ENCODE measurements at places on chromosomes 4 and X. TPM values are rescaled to one million over a fixed set of nuclear protein-coding genes. Genes with fewer than 3 reads are reported as not detected.

The SPON2 gene
- total RNA-seq = 4.8 TPM

The MGAT4D gene
- not detected for total RNA-seq

The CFI gene
- total RNA-seq = 1.6 TPM

The S100P gene
- total RNA-seq = 0.45 TPM

The BEND2 gene
- not detected for total RNA-seq

The RNF212 gene
- total RNA-seq = 2.4 TPM

The DCHS2 gene
- 0.58 TPM for total RNA-seq

The TRAM1L1 gene
- 4.5 TPM for total RNA-seq

The XPNPEP2 gene
- total RNA-seq = not detected

The ARHGEF6 gene
- total RNA-seq = 11.4 TPM

The HAND2 gene
- total RNA-seq = 22.7 TPM

The HDAC6 gene
- 82.5 TPM for total RNA-seq

The MAGEA4 gene
- total RNA-seq = not detected

The GRPR gene
- 0.52 TPM for total RNA-seq

The WDR17 gene
- 6.9 TPM for total RNA-seq

DNA sequence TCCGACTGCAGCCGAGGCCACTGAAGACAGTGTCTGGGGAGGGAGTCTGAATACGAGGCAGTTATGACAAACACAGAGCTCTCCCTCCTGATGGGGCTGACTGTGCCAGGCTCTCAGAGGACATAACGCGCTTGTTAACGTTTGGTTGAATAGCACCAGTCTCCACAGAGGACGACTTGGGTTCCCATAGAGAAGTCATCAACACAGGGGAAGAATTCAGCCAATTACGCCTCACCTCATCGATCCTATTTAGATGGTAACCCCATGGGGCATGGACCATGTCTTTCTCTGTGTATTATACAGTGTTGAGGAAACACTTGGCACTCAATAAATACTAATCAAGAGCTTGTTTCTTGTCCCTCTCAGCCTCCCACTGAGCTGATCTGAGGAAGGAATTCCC, 642.6 kb upstream of the LCORL start:
- DNase-seq = no peak

GRCh38 chr4:26893491-26893890, 32.9 kb downstream of the STIM2 start:
- DNase-seq = no peak

GRCh38 chr4:173405840-173406606, 7.1 kb upstream of the SCRG1 start:
- DNase-seq = no peak

DNA sequence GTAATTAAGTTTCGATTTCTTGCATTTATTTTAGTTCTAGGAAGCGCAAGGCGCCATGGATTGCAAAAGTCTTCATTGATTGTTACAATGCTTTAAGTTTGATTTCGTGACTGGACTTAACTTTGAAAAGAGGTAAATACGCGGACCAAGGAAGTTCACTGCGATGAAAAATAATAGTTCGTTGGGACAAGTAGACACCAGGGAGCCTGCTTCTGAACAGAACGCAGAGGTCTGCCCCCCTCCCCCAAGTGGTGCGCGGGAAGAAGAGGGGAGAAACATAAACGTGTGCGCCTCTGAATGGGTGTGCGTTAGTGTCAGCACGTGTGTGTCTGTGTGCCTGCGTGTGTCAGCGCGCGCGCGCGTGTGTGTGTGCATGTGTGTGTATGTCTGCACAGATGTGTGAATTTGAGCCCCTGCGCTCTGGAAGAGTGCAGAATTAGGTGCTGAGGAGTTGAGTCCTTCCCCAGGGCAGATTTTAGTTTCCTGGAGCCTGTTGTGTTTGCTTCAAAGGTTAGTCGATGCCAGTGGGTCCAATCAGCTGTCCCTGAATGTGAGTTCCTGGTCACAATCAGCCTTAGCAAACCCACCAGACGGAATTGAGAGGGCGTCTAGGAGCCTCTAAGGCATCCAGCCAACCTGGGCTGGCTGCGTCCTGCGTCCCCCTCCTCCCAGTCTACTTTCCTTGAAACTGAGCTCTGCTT, 5.8 kb upstream of the POU4F2 start:
- no peak for DNase-seq

- DNase-seq = peak; percentile 16
Measured at GRCh38 chrX:34341258-34341657, 209.1 kb upstream of the FAM47A start.

GRCh38 chrX:20498851-20499635, 232.3 kb upstream of the RPS6KA3 start:
- DNase-seq = no peak

- DNase-seq = no peak
Measured at GRCh38 chrX:24862343-24862742, 153.4 kb downstream of the ARX start.

GRCh38 chr4:140302151-140302859, 71.1 kb upstream of the SCOC start:
- no peak for DNase-seq

DNA sequence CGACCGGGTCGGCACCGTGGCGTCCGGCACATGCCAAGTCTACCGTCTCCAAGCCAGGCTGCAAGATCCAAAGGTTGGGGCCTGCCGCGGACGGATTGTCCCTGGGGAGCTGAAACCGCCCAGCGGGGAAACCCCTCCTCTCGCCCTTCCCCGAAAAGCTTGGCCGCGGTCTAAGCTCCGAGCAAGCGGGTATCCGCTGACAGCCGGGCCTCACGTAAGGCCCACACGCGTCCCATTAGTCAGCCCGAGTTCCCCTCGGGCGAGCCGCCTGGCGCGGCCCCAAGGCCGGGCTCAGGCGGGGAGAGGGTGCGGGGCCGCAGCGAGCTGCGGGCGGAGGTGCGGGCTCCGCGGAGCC, 6.8 kb upstream of the BCOR start:
- DNase-seq = no peak

DNA sequence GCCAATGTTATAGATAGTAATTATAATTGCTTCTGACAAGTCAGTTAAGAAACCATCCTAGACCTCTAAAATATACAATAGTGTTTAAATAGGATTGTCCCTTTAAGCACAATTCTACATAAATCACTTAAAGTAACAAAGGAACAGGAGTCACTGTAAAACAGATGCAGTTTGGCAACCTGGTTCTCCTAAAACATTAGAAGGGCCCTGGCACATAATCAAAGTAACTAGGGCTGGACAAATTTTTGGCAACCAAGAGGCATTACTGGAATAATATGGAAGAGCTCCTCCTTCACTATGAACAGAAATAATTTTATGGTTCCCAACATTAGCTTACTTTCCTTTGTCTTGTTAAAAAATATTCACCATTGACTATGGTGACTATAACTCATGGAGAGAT, 75.0 kb upstream of the CCDC160 start:
- no peak for DNase-seq

DNA sequence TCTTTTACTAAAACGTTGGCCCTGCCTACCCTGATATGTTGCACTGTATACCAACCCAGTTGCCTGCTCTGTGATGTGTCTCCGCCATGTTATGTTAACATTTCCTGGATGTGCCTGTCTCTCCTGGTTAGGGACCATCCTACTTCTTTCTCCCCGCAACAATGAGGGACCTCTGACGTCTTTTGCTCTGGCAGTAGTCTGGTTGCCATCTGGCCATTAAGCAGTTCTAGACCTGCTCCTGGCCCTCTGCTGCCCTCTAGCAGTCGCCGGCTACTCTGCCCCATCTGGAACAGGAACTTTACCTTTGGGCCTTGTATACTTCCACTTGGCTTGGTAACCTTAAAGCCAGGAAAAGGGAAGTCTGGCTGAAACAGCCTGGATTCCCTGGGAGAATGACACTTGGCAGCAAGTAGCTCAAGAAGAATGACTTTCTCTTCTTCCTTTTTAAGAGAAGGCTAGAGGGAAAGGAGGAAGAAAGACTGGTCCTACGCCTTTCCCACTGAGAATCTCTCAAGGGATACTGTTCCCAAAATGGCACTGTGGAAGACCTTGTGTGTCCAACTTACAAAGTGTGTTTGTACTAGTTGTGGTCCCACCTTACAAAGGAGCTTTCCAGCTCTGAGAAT, 63.5 kb downstream of the GPC3 start:
- DNase-seq = peak; percentile 22

- DNase-seq = no peak
Measured at GRCh38 chrX:154986826-154987575, 35.5 kb downstream of the F8 start.

- no peak for DNase-seq
Measured at GRCh38 chr4:185950891-185951290, 118.1 kb upstream of the TLR3 start.

DNA sequence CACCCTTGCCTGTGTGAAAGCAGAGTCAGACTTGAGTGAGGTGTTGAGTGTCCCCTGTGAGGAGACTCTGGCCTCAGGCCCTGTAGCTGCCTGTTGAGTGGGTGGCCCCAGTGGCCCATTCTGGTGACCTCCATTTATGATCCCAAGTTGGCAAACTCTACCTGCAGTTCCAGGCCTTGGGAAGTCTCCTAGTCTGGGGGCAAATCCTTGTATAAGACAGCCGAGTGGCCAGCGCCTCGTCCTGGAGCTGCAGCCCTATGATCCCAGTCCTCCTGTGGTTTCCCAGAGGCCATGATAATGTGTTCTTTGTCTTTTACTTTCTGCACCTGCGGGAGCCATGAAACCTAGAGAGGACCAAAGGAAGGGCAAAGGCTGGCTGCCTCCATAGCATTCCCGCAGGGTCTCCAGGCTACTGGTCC, 58.7 kb downstream of the NBDY start:
- DNase-seq = no peak

DNA sequence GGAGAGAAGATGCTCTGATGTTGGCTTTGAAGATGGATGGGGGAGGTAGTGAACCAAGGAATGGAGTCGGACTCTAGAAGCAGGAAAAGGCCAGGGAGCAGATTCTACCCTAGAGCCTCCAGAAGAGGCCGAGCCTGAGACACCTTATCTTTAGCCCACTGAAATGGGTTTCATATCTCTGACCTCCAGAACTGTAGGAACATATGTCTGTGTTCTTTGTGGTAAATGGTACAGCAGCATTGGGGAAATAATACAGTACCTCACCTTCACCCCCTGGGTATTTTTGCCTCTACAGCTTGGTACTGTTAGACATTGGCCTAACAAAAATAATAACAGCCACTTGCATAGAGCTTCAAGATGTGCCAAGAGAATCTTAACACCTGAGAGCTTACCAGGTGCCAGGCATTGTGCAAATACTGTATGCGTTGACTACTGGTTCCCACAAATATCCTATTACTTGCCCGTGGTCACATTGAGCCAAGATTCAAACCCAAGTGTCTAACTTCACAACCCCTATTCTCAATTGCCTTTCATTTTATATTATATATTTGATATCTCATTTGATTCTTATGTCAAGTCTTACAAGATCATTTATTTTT, 57.0 kb upstream of the PGM2 start:
- no peak for DNase-seq

GRCh38 chrX:49058794-49059193, at the start of gene CCDC120:
CCDC120 (plus strand) TSS chrX:49058999; CDS start chrX:49062042, 3,043 bp downstream.
- no peak for DNase-seq

- no peak for DNase-seq
Measured at GRCh38 chr4:86033171-86033570, 326.7 kb downstream of the MAPK10 start.

GRCh38 chr4:54581807-54582206, 76.0 kb upstream of the KIT start:
- no peak for DNase-seq

DNA sequence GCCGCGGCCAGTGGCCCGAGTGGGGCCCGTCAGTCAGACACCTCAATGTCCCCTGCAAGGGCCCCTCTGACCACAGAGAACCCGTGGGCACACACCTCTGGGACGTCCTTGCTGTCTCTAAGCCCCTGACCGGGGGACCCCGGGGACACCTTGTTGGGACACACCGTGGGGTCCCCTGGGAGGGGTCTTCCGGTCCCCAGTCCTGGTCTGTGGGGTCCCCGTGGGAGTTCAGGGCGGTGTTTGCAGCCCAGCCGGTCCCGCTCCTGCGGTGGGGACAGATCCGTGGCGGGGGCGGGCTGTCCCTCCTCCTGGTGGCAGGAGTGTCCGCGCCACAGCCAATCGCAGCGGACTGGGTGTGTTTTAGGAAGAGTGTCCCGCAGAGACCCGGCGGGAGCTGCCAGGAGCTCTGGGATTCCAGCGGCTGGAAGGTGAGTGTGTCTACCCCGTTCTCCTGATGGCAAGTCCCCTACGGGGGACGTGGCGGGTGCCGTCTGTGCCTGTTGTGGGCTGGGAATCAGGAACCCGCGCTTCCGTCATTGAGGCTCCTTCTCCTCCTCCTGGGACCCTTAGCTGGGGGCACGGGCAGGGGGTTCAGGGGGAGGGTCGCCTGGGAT, 5.1 kb upstream of the PLCXD1 start:
- peak; percentile 84 for DNase-seq

GRCh38 chr4:79788884-79789283, 284.1 kb downstream of the ANTXR2 start:
- DNase-seq = no peak

DNA sequence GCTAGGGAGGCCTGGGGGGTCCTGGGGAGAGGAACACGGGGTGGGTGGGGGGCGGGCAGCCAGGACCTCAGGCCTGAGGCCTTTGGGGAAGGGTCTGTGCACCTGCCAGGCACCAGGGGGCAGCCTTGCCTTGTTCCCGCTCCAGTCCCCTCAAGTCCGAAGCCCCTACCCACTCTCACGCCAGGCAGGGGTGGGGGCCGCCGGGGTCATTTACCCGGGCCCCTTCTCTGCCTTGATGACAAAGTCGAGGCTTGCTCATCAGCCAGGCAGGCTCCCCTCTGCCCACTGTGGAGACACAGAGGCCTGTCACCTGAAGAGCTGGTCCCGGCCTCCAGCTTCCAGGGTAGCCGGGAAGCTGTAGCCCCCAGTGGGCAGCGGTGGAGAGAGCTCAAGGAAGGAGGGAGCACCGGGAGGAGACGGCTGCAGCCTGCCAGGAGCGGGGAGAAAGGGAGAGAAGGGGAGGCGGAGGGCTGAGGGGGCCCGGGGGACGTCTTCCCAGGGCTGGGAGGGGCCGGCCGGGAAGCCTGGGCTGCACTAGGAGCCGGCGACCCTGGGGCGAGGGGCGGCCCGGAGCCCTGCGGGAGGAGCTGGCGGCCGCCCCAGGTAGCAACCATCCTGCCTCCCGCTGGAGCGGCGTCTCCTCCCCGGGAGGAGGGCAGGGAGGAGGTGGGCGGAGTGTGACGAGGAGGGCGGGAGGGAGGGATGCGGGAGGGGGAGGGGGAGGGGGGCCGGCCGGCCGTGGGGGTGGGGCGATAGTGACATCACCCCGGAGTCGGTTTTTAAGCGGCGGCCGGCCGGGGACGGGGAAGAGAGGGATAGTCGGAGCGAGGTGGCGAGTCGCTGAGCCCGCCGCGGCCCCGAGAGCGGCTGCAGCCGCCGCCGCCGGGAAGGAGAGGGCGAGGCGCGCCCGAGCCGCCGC, at the start of gene SLC6A8:
SLC6A8 (plus strand) TSS at position 806 of the 919 bp plus-strand sequence. CDS start 649 bp downstream, outside the sequence.
- DNase-seq = peak; percentile 62

DNA sequence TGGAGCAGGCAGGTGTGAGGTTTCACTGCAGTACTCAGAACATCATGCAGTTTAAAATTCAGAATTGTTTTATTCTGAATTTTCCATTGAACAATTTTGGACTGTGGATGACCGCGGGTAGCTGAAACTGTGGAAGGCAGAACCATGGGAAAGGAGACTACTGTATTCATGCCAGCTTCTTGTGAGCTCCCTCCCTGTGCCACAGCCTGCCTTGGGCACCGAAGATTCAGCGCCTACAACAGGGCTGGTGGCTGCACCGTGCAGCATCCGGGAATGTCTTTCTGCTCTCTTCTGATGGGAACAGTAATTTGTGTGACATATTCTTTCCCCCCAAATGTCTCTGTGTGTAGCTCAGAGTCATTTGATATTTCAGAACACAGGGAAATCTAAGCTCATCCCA, 118.5 kb upstream of the NKX1-1 start:
- DNase-seq = no peak

- peak; percentile 74 for DNase-seq
Measured at GRCh38 chr4:16860516-16860915, 37.9 kb downstream of the LDB2 start.
